Peyer's patch (tissue), 4 donors: ENCODE measurements at places on chromosomes 4 and X. TPM values are rescaled to one million over a fixed set of nuclear protein-coding genes. Genes with fewer than 3 reads are reported as not detected.

GRCh38 chr4:173076903-173077634 is 91.5 kb upstream of the GALNT7 start:
- H3K27ac ChIP-seq = no peak overlapping the region
- DNase-seq = no peak
- no peak overlapping the region for H3K4me3 ChIP-seq
- no peaks in the 10 kb centered on the region for H3K27me3 ChIP-seq

GRCh38 chrX:150365990-150366911 is 3.1 kb downstream of the MAMLD1 start:
- H3K27me3 ChIP-seq = no peaks in the 10 kb centered on the region
- peak; percentile 68 for DNase-seq
- peak overlapping the region; percentile 39 for H3K4me3 ChIP-seq
- no peaks in the 10 kb centered on the region for H3K4me1 ChIP-seq
- H3K27ac ChIP-seq = peak overlapping the region; percentile 84

DNA sequence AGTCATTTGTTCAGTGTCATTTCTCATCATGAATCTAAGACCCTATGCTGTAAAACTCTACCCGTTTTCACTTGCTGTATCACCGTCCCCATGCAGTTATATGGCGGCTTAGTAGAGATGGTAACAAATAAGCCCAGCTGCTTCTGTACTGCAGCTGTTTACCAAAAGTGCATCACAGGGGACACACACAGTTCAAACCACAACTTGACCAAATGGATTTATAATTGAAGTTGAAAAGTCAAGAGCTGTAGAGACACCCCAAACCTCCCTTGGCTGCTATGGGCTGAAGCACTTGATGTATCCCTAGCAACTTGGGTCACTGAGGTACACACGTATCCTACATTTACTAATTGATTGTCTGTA is 219.0 kb upstream of the FGF13 start:
- H3K27me3 ChIP-seq = no peaks in the 10 kb centered on the region
- no peaks in the 10 kb centered on the region for H3K36me3 ChIP-seq
- no peak overlapping the region for H3K4me3 ChIP-seq
- DNase-seq = no peak
- H3K4me1 ChIP-seq = no peaks in the 10 kb centered on the region

DNA sequence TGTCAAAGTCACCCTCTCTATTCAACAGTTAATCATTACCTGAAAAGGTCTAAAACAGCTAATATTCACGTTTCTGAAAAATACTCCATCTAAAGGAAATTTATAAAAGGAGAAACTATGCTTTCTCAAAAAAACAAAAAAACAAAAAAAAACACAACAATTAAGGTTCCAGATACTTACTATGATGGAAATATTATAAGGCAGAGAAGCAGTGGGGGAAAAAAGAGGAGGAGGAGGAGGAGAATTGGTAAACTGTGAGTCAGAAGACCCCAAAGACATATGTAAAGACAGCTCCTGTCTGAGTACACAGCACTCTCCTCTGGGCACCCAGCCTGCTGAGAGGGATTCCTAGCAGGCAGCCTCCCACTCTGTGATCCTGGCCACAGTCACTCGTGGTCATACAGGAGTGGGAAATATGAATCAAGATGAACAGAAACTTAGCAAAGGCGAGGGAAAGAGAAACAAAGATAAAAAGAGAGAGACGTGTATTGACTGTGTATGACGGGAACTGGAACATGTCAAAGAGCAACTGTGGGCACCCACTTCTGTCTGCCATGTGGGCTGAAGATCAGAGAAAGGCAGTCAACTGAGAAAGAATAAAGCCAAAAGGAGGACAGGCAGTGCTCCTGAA is 12.5 kb downstream of the KLHL15 start:
- H3K4me1 ChIP-seq = no peaks in the 10 kb centered on the region
- H3K4me3 ChIP-seq = no peak overlapping the region
- no peaks in the 10 kb centered on the region for H3K27me3 ChIP-seq
- H3K36me3 ChIP-seq = no peaks in the 10 kb centered on the region

DNA sequence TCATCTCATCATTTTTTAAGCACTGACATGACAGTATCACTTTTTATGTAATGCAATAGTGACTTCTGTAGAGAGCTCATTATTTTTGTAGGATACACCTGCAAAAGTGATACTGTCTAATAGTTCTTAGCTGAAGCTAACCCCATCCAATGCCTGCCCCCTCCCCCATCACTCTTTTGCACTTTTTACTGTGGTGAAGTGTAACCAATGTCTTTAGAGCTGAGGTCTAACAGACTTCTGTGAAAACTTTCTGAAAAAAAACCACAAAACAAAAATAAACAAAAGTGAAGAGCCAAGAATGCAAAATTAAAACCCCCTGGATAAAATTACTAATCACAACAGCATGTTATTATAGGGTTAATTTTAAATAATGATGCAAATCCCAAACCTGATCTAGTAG is 301.1 kb downstream of the ANK2 start:
- DNase-seq = no peak
- H3K4me1 ChIP-seq = no peaks in the 10 kb centered on the region
- H3K4me3 ChIP-seq = no peak overlapping the region
- H3K27ac ChIP-seq = no peak overlapping the region
- no peaks in the 10 kb centered on the region for H3K36me3 ChIP-seq

DNA sequence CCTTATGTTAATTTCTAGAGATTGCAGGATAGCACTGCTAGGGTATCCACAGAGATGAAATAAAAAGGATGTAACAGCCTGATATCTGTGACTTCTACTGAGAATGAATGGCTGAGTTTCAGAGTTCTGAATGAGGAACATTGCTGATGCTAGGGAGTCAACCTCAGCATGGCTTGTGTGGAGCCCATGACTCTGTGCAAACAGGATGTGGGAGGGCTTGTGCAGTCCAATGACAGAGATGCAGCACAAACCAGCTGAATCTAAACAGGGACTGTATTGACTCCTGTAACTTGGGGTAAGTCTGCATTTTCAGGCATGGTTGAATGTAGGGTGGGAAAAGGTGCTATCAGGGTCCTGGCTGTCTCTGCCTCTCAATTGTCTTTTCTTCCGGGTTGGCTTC is 5.3 kb upstream of the RASL11B start:
- H3K4me1 ChIP-seq = peaks cover 5% of the 10 kb centered on the region
- H3K27ac ChIP-seq = no peak overlapping the region
- DNase-seq = no peak
- no peak overlapping the region for H3K4me3 ChIP-seq
- H3K36me3 ChIP-seq = no peaks in the 10 kb centered on the region
- H3K27me3 ChIP-seq = no peaks in the 10 kb centered on the region

- H3K4me1 ChIP-seq = no peaks in the 10 kb centered on the region
- DNase-seq = no peak
- H3K4me3 ChIP-seq = no peak overlapping the region
- H3K27ac ChIP-seq = no peak overlapping the region
- no peaks in the 10 kb centered on the region for H3K27me3 ChIP-seq
Observed at GRCh38 chr4:47718696-47719095, 119.2 kb downstream of the CORIN start.

DNA sequence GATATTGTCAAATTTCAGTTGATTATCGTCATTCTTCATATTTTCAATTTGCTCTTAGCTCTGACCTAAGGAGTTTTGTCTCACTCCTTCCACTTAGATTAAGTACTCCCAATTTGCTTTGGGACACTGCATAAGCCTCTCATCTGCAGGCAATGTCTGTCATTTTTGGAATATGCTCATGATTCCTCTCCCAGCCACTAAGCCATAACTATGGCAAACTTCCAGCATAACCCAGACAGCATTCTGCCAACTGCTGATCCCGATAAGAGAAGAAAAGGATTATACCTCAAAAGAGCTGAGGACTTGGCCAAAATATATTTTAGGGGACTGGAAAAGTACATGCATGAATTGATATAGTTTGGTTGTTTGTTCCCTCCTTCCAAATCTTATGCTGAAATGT is 444.4 kb downstream of the GABRG1 start:
- H3K4me1 ChIP-seq = no peaks in the 10 kb centered on the region
- H3K4me3 ChIP-seq = no peak overlapping the region
- DNase-seq = no peak
- no peaks in the 10 kb centered on the region for H3K36me3 ChIP-seq

- no peak for DNase-seq
- H3K4me3 ChIP-seq = no peak overlapping the region
- H3K4me1 ChIP-seq = no peaks in the 10 kb centered on the region
- H3K27ac ChIP-seq = no peak overlapping the region
- H3K27me3 ChIP-seq = no peaks in the 10 kb centered on the region
Observed at GRCh38 chr4:72582853-72583252, 13.8 kb upstream of the ADAMTS3 start.

GRCh38 chr4:78529569-78530209 is 21.9 kb upstream of the ANXA3 start:
- DNase-seq = no peak
- no peaks in the 10 kb centered on the region for H3K27me3 ChIP-seq
- H3K27ac ChIP-seq = no peak overlapping the region
- H3K4me3 ChIP-seq = no peak overlapping the region
- no peaks in the 10 kb centered on the region for H3K36me3 ChIP-seq

The TLR8 gene
- total RNA-seq = 0.28 TPM

The POF1B gene
- total RNA-seq = 82.0 TPM

The LANCL3 gene
- 3.4 TPM for total RNA-seq

The PCGF3 gene
- total RNA-seq = 65.4 TPM

The CT45A1 gene
- not detected for total RNA-seq
